NCI-H226 (cell line): ENCODE measurements at places on chromosomes 13 and 19.
A peak's percentile ranks its signal among the peaks of the same experiment; 100 is the strongest.

DNA sequence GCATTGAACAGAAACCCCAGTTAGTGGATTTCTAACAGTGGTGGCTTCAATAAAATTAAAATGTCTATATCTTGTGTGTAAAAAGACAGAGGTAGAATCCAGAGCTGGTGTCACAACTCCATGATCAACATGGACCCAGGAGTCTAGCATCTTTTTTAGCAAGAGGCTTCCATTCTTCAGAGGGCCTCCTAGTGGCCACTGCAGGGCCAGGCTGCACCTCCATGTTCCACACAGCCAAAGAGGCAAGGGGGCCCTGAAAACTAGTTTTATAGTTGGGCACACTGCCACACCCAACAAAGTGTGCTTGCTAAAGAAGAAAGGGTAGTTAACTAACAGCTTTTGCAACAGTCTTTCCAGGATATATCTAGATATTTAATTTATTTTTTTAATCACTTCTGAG lies 12.9 kb downstream of the N4BP2L1 start:
- DNase-seq, result no peak

DNA sequence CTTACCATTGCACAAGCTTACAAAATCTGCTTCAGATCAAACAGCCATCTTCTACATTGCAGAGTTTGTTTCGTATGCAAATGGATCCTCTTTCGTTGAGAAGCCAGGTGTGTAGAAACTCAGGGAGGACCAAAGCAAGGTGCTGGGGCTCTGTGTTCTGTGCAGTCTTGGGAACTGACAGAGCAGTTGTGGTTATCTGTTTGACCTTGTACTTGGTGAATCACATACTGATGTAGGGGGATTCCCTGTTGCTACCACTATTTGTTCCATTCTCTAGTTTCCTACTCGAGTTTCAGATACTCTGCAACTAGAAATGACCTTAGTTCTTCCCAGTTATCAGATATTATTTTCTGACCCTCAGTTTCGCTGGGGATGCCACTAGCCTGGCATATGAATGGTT lies 95.2 kb upstream of the CLDN10 start:
- no peak for DNase-seq

DNA sequence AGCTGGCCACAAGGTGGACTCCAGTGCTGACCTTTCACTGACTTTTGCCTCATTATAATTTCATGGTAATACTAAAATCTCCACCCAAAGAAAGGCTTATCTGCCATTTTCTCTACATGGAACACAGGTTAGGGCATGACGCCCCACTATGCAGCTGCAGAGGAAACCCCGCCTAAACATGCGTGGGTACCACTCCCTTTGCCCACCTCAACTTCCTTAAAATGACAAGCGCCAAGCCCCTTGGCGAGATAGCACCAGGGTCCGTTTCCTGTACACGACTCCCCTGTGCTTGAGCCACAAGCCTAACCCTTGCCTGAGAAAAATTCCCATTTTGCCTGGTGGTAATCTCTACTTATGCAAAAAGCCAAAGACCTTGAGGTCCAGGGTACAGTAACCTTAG lies 36.0 kb upstream of the PABPC3 start:
- no peak for DNase-seq

DNA sequence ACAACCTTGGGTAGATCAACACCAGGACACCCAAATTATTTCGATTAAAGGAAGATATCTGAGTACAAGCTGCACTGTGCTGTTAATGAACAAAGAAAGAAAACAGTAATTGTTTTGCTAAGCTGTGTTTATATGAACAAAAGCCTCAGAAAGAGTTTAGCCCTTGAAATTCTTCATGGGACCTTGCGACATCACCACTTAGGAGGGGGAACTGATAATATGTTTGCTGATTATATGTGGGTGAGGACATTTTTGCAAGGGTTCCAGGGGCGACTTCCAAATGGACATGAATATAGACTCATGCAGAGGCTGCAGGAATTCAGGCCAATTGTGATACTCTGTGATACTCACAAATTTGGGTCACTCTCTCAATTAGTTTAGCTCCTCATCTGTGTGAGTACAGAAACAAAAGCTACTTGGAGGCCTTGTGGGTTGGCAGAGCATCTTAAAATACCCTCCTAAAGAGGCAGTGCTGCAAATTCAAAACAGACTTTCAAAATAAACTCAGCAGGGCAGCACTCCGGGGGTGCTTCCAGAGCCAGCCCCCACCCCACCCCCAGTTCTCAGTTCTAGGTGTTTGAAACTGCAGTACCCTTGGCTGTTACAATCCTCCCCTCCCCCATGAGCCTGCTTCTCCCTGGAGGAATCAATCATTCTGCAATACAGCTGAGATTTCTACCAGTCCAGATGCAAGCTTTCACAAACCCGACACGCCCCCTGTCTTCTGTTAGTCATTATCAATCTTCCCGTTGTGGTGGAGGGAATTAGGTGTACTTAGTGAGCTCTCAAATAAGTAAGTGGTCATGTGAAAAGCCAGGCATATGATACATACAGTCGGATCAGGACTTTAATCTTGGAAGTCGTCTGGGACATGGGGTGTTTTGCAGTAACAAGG lies 97.0 kb upstream of the MBNL2 start:
- DNase-seq, result peak; percentile 50
